Activated CD4-positive, alpha-beta T cell treated with anti-CD3 and anti-CD28 coated beads, Interleukin-2, amount 10 ng/mL, durations not matched to agents 7 days and 5 days (primary cell): ENCODE measurements at places on chromosomes 5 and 9.

- DNase-seq = no peak
- H3K27me3 ChIP-seq = no peaks in the 10 kb centered on the region
- no peaks in the 10 kb centered on the region for H3K36me3 ChIP-seq
These were observed 1126.9 kb upstream of the DMAC1 start for GRCh38 chr9:8926461-8926860.

GRCh38 chr9:87075537-87075936 lies 128.2 kb upstream of the GAS1 start:
- no peak for DNase-seq
- no peaks in the 10 kb centered on the region for H3K4me1 ChIP-seq
- H3K4me3 ChIP-seq = no peak overlapping the region
- H3K27ac ChIP-seq = no peak overlapping the region
- no peaks in the 10 kb centered on the region for H3K36me3 ChIP-seq

DNA sequence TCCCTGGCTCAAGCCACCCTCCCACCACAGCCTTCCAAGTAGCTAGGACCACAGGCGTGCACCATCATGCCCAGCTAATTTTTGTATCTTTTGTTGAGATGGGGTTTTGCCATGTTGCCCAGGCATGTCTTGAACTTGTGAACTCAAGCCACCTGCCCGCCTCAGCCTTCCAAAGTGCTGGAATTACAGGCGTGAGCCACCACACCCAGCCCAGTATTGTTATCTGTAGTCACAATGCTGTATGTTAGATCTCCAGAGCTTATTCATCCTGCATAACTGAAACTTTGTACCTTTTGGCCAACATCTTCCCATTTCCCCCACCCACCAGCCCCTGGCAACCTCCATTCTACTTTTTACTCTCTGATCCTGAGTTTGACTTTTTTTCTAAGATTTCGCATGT lies 37.5 kb downstream of the CREBRF start:
- no peak for DNase-seq
- peaks cover 19% of the 10 kb centered on the region for H3K36me3 ChIP-seq
- no peak overlapping the region for H3K27ac ChIP-seq
- H3K4me3 ChIP-seq = no peak overlapping the region

DNA sequence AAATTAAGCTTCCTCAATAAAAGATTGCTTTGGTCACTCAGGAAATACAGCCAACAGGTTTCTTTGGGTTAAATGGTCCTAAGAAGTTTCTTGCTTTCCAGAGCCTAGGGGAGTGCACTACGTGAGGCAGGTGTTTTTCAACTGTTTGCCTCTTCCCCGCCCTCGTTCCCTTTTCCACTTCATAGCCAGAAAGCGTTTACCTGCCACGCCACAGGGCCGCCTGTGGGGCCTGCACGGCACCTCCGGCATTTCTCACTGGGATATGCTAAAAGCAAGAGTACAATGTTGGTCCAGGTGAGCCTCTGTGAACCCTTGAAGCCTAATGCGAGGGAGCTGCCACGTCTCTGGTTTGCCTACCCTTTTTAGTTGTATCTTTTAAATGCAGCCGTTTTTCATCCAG lies 167.6 kb upstream of the OTULINL start:
- no peak for DNase-seq
- peak overlapping the region; percentile 18 for H3K4me3 ChIP-seq
- H3K27me3 ChIP-seq = no peaks in the 10 kb centered on the region
- peak overlapping the region; percentile 95 for H3K27ac ChIP-seq
- H3K4me1 ChIP-seq = peaks cover 47% of the 10 kb centered on the region

GRCh38 chr5:79850316-79850822 lies 140.7 kb downstream of the MTX3 start:
- DNase-seq = no peak
- H3K27me3 ChIP-seq = peaks cover 9% of the 10 kb centered on the region
- no peak overlapping the region for H3K4me3 ChIP-seq

GRCh38 chr5:16756692-16757091 lies 139.9 kb upstream of the RETREG1 start:
- peaks cover 9% of the 10 kb centered on the region for H3K4me1 ChIP-seq
- H3K4me3 ChIP-seq = no peak overlapping the region
- H3K27me3 ChIP-seq = no peaks in the 10 kb centered on the region
- no peaks in the 10 kb centered on the region for H3K36me3 ChIP-seq

- peaks cover 21% of the 10 kb centered on the region for H3K27me3 ChIP-seq
- no peak for DNase-seq
- H3K27ac ChIP-seq = no peak overlapping the region
- no peaks in the 10 kb centered on the region for H3K4me1 ChIP-seq
These were observed 22.3 kb upstream of the MIER3 start for GRCh38 chr5:56974241-56974640.

GRCh38 chr5:12245429-12245828 lies 341.2 kb upstream of the CTNND2 start:
- no peaks in the 10 kb centered on the region for H3K27me3 ChIP-seq
- H3K4me1 ChIP-seq = no peaks in the 10 kb centered on the region
- no peak overlapping the region for H3K4me3 ChIP-seq
- no peak overlapping the region for H3K27ac ChIP-seq
- no peak for DNase-seq

- no peak overlapping the region for H3K27ac ChIP-seq
- no peak overlapping the region for H3K4me3 ChIP-seq
- H3K36me3 ChIP-seq = peaks cover 77% of the 10 kb centered on the region
- DNase-seq = no peak
- H3K27me3 ChIP-seq = no peaks in the 10 kb centered on the region
These were observed 16.0 kb upstream of the SETD9 start for GRCh38 chr5:56893251-56893951.

- H3K4me3 ChIP-seq = no peak overlapping the region
- H3K4me1 ChIP-seq = no peaks in the 10 kb centered on the region
- H3K27me3 ChIP-seq = peaks cover 44% of the 10 kb centered on the region
- DNase-seq = no peak
These were observed 2.8 kb downstream of the FBN2 start for GRCh38 chr5:128535251-128535650.

DNA sequence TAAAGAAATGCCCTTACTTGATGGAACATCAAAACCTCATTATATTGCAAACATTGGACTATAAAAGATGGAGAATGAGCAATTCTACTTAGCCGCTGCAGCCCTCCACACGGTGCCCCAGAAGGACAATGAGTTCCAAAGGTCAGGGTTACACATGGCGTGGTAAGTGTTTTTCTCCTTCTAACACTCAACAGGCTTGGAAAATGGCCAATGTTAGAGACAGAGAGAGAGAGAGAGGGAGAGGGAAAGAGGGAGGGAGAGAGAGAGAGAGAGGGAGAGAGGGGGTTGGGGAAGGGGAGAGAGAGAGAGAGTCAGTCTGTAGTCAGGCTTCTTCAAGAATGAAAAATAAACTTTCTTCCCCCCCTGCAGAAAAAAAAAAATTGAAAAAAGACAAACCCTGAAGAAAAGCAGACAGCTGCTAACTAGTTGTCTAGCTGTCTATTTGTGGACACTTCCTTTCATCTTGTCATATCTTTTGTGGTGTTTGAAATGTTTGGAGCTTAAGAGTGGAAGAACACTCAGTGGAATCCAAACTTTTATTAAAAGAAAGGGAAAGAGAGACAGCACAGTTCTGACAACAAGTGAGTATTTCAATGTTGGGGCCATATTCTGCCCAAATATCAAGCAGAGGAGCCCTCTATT lies 324.8 kb downstream of the TMEM38B start:
- no peak overlapping the region for H3K27ac ChIP-seq
- no peaks in the 10 kb centered on the region for H3K4me1 ChIP-seq
- no peak overlapping the region for H3K4me3 ChIP-seq
- no peak for DNase-seq
- no peaks in the 10 kb centered on the region for H3K27me3 ChIP-seq

GRCh38 chr5:59593439-59594007 lies 300.0 kb downstream of the PDE4D start:
- DNase-seq = no peak
- H3K4me1 ChIP-seq = peaks cover 23% of the 10 kb centered on the region
- H3K27me3 ChIP-seq = peaks cover 2% of the 10 kb centered on the region
- no peak overlapping the region for H3K4me3 ChIP-seq

- no peak for DNase-seq
- no peaks in the 10 kb centered on the region for H3K4me1 ChIP-seq
- H3K27me3 ChIP-seq = peaks cover 38% of the 10 kb centered on the region
- H3K27ac ChIP-seq = no peak overlapping the region
- H3K4me3 ChIP-seq = no peak overlapping the region
These were observed 142.0 kb downstream of the EGFLAM start for GRCh38 chr5:38400365-38400764.
